ENCODE measurements at places on chromosomes 1 and 21.

DNA sequence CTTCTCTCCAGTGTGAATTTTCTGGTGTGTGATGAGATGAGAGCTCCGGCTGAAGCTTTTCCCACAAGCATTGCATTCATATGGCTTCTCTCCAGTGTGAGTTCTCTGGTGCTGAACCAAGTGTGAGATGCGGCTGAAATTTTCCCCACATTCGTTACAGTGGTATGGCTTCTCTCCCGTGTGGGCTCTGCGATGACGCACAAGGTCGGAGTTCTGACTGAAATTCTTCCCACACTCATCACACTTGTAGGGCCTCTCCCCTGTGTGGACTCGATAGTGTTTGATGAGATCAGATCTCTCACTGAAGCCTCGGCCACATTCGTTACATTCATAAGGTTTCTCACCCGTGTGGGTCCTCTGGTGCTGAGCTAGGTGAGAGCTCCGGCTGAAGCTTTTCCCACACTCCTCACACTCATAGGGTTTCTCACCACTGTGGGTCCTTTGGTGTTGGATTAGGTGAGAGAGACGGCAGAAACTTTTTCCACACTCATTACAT is 7.4 kb downstream of the ZNF436 start:
- DNase-seq: no peak

- no peak for DNase-seq
Observed at GRCh38 chr1:93501399-93501798, 53.5 kb downstream of the FNBP1L start.

DNA sequence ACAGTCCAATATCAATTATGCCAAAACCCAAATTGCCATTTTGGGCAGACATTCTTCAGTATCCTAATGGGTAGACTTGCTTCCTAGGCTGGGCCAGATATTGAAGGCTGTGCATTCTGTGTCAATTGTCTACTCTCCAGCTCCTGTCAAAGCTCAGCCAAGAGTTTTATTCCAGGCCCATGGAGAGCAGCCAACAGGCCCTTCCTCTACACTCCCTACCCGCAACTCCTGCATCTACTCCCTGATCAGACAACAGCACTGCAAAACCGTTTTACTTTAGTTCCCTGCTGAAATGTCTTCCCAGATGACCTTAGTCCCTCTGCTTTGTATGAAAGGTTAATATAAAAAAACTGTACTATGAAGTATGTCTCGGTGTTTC is 6.6 kb upstream of the ADORA3 start:
- DNase-seq: no peak

- DNase-seq: no peak
Observed at GRCh38 chr1:84749427-84749826, 59.2 kb upstream of the SSX2IP start.

DNA sequence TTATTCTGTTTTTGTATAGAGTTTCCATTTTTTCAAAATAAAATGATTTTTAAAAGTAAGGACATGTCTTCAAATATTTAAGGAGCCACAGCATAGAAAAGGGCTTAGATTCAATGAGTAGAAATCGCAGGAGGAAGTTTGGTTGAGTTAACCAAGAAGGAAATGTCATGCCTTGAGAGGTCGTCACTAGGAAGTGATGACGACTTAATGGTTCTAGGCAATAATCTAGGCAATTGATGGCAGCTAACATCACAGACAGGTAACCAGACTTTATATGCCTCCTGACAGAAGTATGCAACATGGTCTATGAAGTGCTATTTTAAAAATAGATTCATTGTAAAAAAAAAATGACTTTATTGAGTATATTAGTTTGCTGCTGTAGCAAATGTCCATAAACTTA is 32.1 kb upstream of the TP53BP2 start:
- no peak for DNase-seq

GRCh38 chr21:40194185-40194980 is 327.1 kb downstream of the PCP4 start:
- DNase-seq: no peak

DNA sequence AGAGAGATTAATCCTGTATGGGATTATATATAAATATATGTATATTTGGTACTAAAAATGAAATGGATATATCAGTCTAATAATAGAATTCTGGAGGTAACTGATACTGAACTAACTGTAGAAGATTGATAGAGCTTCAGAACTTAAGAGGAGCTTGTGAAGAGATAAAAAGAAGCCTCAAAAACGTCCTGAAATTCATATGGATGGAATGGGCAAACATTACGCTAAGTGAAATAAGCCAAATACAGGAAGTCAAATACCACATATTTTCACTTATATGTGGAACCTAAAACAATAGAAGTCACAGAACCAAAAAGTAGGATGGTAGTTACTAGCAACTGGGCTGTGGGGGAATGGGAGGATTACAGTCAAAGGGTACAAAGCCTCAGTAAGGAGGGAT is 36.0 kb upstream of the ADGRL4 start:
- no peak for DNase-seq

DNA sequence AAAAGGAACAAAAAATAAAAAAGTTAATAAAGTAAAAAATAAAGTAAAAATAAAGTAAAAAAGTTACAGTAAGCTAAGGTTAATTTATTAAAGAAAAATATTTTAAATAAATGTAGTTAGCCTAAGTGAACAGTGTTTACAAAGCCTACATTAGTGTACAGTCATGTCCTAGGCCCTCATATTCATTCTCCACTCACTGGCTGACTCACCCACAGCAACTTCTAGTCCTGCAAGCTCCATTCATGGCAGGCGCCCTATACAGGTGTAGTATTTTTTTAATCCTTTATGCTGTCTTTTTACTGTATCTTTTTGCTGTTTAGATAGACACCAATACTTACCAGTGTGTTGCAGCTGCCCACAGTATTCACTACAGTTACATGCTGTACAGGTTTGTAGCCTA is 12.4 kb downstream of the ADAR start:
- DNase-seq: no peak
